ENCODE measurements at places on chromosomes 11 and 22.

- no peak for DNase-seq
Observed at GRCh38 chr11:607971-608659, 7.6 kb downstream of the IRF7 start.

GRCh38 chr11:43992834-43993637, 50.6 kb downstream of the C11orf96 start:
- no peak for DNase-seq

- DNase-seq: no peak
Observed at GRCh38 chr11:107697291-107697690, 14.6 kb downstream of the SLN start.

- no peak for DNase-seq
Observed at GRCh38 chr11:72226701-72227100, 2.1 kb downstream of the INPPL1 start.

- DNase-seq: no peak
Observed at GRCh38 chr11:132982772-132983640, 549.3 kb downstream of the OPCML start.

DNA sequence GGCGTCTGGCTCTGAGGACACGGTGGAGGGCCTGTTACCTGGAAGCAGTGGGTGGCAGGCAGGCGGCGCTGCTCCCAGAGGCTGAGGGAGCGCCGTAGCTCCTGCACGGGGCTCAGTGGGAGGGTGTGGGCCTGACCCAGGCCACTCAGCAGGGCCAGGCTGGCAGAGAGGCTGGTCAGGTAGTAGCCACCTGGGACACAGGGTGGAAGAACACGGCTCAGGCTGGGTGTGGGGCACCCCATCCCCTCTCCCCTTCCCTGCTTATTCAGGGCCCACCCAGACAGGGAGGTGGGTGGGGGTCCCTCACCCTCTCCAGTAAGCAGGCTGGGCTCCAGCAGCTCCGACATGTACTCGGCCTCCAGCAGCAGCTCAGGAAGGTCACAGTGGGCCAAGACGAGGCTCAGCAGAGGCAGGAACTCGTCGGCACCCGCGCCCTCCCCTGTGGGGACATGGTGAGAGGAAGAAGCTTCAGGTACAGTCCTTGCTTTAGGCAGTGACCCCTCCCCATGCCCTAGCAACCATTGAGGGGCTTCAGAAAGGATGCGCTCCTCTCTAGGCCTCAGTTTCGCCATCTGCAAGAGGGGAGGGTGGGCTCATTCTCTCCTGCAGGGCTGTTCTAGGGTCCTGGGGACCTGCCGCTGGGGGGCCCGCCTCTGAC, 2.9 kb downstream of the RIN1 start:
- no peak for DNase-seq

DNA sequence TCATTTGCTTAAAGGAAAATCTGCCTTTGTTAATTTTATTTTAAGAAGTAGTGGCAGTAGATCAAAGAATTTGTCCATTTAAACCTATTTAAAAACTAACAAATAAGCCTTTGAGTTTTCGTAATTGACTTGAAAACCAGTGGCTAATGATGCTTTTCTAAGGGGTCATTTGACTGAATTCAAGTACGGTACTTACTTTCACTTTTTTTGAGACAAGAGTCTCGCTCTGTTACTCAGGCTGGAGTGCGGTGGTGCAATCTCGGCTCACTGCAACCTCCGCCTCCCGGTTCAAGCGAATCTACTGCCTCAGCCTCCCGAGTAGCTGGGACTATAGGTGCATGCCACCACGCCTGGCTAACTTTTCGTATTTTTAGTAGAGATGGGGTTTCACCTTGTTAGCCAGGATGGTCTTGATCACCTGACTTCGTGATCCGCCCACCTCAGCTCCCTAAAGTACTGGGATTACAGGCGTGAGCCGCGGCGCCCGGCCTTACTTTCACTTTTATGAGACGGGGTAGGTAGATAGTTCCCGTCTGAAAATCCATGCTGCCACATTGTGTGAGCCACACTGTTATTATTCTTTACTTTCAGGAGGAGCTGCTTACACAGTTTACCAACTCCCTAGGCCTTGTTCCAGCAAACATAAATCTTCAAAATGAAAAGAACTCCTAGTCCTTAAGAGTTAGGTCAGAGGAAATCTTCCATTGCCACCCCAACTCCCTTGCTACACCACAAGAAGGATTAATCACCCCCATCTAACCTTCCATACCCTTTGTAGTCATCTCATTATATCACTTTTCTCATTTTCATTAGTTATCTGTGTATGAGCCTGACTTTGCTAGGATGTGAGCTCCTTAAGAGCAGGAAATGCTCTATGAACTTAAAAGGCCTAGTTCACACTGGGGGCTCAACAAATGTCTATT, 926.6 kb upstream of the CCDC90B start:
- DNase-seq: no peak

DNA sequence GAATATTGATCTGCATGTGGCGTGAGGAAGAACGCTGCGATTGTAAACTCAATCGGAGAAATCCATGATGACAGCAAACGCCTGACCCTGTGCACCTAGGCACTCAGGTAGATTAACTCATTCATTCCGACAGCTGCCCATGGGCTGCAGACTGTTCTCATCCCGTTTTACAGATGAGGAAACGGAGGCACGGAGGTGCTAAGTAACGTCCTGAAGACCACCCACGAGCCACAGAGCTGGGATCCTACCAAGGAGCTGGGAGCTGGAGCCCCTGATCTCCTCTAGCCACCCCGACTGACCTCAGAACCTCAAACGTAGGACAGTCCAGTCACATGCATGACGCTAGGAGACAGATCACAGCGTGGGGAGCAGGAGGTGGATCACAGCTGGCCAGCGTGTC, 1092.7 kb downstream of the BRD1 start:
- DNase-seq: no peak

Data from stimulated activated CD8-positive, alpha-beta memory T cell treated with anti-CD3 and anti-CD28 coated beads, Interleukin-2, amount 100 ng/mL, for 48 hours (primary cell).